KG1 (cell line): ENCODE measurements at places on chromosomes 2 and 18.

DNA sequence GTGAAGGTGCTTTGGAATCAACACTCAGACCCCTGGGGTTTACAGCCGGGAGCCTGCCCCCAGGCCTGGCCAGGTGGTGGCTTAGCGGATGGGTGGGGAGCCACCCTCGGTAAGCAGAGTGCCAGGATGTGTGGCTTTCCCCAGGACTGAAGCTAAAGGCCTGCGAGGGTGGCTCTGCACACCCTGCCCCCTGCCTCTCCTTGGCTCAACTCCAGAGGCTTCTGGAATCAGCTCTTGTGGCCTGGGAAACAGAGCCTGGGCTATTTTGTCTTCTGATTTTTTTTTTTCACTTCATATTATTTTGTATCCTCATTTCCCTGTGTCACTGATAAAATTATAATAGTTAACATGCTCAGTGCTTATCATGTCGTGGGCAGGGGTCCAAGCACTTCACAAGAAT, 79.8 kb downstream of the RHOB start:
- no peak for DNase-seq

DNA sequence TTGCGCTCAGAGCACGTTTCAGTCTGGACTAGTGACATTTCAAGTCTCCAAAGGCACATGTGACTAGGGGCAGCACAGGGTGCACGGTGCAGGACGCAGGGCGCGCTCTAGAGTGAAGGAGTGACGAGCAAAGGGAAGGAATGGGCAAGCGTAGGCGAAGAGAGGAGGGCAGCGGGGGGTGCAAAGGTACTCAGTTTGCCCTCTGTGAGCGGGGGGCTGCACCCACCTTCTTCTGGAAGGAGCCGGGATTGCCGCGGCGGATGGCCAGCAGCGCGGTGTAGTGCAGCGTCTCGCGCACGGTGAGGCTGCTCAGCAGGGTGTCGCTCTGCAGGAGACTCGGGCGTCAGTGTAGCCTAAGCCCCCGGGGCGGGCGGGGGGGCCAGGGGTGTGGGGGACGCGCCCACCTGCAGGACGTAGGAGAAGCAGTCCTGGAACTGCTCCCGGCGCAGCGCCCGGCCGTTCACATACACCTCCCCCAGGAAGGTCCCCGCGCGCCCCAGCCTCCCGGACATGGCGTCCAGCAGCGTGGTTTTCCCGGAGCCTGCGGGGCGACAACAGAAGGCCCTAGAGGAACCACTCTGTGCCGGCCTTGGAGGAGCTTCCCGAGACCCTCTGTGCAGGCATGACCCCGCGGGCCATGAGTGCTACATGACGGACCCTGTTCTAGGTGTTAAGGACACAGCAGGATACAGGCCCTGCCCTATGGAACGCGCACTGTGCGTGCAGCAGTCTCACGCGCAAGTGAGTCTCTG, 6.9 kb downstream of the ABCG5 start:
- DNase-seq, result no peak

GRCh38 chr2:163734881-163735684, 725 bp downstream of the FIGN start:
- no peak for DNase-seq

- no peak for DNase-seq
Measured at GRCh38 chr2:47607005-47607679, 175.8 kb upstream of the MSH6 start.

DNA sequence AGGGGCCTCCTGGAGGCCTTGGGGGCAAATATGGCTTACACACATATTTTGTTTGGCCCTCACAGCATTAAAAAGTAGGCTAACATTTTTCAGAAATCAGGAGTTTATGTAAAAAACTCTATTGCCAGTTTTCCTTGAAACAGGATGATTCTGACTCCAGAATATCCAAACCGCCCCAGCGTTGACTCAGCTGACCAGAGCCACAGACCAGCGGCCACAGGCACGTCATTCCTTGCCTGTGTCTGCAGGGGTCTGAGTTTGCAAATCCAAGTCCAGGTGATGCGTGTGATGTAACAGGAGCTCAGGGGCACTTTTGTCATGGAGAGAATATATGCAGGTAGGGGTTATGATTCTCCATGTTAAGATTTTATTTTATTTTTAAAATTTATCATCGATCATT, 79.4 kb upstream of the ALKAL2 start:
- no peak for DNase-seq

GRCh38 chr2:238498188-238498587, 71.5 kb downstream of the ASB1 start:
- no peak for DNase-seq

- DNase-seq, result no peak
Measured at GRCh38 chr2:169119851-169120250, 50.5 kb downstream of the DHRS9 start.

DNA sequence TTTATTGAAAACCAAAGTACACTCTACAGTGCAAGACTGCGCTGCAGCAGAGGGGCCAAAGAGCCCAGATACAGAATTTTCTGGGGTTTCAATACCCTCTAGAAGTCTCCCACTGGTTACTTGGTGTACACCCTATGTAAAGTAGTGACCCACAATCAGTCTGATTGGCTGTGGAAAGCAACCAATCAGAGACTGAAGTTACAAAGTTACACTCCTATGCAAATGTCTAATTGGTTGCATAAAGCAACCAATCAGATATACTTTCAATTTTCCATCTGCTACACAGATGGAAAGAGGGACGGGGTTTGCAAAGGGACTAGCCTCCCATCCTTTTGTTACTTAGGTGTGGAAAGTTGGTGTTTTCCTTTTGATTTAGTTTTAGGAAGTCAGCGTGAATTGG, 198.9 kb upstream of the SH3BP4 start:
- no peak for DNase-seq

DNA sequence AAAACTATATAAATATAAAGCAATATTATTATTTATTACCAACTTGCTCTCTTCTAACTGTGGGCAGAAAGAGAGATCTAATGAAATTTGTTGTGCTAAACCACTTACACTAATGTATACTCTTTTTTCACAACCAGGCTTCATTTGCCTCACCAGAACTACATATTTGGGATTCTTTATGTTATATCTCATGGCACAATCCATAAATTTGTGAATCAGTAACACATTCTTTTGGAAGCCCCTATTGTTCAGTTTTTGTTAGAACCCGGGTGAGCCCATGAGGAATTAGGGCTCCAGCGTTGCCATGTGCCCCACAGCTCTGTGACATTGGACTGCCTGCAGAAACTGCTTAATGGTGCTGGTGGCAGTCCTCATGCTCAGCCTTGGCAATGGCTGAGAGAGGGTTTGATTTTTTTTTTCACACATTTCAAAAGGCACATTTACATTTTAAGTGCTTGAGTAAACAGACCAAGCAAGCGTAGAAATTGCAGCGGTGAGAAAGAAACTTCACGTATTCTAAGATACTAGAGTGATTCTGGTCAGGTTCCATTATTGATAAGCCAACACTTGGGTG, 15.3 kb downstream of the VIT start:
- DNase-seq, result no peak

GRCh38 chr18:57728941-57729511, 74.1 kb downstream of the ATP8B1 start:
- DNase-seq, result no peak

DNA sequence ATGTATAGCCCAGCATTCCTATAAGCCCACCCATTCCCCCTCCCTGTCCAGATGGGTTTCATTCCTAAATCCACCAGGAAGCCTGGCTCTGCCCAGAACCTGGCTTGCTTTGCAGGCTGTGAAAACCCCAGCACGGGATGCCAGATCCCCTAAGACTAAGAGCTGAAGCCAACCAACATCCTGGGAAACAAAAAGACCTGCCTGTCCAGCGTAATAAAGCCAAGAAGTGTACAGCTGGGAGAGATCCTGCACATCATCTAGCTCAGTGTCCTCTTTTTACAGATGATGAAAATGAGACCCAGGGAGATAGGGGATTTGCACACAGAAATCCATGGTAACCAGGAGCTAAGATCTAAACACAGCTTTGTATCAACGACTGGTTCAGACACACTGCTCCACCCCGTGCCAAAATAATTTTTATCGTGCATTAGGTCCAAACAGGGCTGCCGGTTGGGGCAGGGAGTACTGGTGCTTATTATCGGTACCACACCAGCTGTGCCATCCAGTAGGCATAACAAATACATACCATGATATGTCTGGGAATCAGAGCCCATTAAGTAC, 2.9 kb downstream of the RND3 start:
- no peak for DNase-seq

DNA sequence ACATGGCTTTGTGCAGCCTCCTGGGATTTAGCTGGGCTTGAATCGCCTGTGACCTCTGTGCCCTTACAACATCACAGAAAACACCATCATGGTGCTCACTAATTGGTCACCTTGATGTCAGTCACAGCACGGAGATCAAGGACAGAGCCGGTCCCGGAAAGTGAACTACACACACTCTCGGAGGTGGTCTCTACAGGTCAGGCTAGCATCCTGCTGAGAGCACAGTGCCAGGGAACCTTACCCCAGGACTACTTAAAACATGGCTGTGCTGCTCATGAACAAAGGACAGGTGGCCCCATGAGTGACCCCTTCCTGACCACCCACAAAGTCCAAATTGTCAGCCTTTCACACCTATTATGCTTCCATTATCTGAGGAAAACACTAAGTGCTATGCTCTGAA, 1782.1 kb upstream of the CELF4 start:
- no peak for DNase-seq

- no peak for DNase-seq
Measured at GRCh38 chr2:45470531-45470930, 140.5 kb downstream of the SRBD1 start.

DNA sequence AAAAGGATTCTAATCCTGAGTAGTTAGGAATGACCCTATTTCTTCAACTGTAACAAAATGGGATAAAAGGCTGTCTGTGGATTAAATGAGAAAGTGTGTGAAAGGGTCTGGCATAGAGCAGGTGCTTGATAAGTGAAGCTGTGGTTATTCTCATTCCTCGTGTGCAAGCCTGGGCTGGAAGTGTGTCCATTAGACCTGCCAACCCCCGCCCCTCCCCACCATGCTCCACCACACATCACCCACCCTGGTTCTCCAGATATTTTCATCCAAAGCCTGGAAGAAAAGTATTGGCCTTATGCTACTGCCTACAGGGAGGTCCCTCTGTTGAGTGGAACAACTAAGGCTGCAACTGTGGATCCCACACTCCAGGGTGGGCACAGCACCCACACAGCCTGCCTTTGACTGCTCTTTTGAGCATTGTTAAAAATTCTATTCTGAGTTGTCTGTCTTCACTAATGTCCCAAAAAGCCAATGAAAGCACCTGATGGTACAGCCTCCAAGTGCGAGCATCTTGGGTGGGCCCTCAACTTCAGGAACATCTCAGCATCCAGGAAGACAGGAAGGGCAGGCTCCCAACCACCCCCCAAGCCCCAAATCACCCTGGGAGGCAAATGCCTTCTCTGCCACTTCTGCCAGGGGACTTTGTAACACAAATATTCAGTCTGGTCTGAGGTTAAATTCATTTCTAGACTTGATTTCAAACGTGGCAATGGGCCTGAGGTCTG, 102.8 kb upstream of the PPP1CB start:
- no peak for DNase-seq

DNA sequence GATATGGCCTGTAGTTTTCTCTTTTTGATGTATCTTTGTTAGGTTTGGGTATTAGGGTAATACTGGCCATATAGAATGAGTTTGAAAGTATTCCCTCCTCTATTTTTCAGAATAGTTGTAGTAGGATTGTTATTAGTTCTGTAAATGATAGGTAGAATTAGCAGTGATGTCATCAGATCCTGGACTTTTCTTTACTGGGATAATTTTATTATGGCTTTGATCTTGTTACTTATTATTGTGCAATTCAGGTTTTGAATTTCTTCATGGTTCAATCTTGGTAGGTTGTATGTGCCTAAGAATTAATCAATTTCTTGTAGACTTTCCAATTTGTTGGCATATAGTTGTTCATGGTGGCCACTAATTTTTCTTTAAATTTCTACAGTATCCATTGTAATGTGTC, 916.6 kb downstream of the CCDC85A start:
- DNase-seq, result no peak

DNA sequence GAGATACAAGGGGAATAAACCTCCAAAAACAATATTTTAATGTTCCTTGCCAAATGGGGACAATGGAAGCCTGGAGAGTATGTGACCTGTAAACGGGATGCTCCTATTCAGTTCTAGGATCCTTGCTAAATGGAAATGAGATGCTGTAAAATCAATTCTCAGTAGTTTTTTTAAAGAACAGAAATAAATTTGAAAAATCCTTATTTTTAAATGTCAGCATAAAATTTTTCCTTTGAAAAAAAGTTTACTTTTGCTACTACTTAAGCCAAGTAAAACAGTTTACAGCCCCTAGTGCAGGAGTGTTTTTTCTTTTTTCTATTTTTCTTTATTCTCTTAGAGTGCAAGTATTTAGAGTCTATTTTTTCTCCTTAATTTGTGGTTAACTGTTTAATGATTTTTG, 158.8 kb downstream of the MBD5 start:
- no peak for DNase-seq

GRCh38 chr2:53510401-53510800, 257.2 kb upstream of the CHAC2 start:
- no peak for DNase-seq

- no peak for DNase-seq
Measured at GRCh38 chr2:69499242-69499641, 62.0 kb upstream of the NFU1 start.

- no peak for DNase-seq
Measured at GRCh38 chr2:69979902-69980807, 18.7 kb upstream of the ASPRV1 start.

- no peak for DNase-seq
Measured at GRCh38 chr2:209348433-209348832, 75.4 kb upstream of the MAP2 start.

- DNase-seq, result no peak
Measured at GRCh38 chr2:190119257-190119656, 56.7 kb upstream of the MSTN start.

- no peak for DNase-seq
Measured at GRCh38 chr2:201701646-201702045, 3.2 kb upstream of the MPP4 start.

DNA sequence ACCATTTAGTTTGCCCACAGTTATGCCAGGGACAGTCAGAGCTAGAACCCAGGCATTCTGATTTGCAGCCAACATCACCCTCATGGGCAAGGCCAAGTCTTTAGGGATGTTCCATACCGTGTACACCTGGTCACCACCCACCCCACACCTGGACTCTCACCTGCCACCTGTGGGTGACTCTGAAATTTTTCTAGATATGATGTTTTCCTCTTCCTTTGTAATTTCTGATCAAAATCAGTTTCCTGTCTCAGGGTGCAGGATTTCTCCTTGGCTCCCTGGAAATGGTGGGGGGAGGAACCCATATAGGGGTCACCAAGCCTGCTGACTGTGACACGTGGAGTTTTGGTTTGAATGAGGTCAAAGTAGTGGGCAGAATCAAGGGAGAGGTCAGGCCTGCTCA, 138.2 kb downstream of the ACOXL start:
- no peak for DNase-seq

DNA sequence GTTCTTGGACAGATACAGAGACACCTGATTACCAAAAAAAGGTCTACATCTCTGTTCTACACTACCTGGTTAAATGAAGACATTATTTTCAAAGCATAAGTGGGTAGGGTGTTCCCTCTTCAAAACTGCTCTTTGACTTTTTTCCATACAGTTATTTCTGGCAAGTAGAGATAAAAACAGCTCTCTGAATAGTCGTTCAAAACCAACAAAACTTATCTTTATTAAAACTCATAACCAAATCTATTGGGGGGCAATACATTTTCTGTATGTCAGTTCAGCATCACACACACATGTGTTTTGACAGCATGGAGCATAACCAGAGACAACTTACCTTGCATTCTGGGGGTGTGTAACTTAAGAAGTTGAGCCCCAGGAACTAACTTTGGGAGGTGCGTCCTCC, 149.0 kb upstream of the EPC2 start:
- DNase-seq, result no peak

GRCh38 chr2:144020047-144020446, 499.9 kb downstream of the ZEB2 start:
- no peak for DNase-seq

GRCh38 chr18:43805646-43806194, 528.4 kb upstream of the SYT4 start:
- no peak for DNase-seq
